ENCODE measurements at places on chromosomes 1 and 21.

GRCh38 chr1:66317248-66317515 lies 216.8 kb upstream of the SGIP1 start:
- no peak for DNase-seq

DNA sequence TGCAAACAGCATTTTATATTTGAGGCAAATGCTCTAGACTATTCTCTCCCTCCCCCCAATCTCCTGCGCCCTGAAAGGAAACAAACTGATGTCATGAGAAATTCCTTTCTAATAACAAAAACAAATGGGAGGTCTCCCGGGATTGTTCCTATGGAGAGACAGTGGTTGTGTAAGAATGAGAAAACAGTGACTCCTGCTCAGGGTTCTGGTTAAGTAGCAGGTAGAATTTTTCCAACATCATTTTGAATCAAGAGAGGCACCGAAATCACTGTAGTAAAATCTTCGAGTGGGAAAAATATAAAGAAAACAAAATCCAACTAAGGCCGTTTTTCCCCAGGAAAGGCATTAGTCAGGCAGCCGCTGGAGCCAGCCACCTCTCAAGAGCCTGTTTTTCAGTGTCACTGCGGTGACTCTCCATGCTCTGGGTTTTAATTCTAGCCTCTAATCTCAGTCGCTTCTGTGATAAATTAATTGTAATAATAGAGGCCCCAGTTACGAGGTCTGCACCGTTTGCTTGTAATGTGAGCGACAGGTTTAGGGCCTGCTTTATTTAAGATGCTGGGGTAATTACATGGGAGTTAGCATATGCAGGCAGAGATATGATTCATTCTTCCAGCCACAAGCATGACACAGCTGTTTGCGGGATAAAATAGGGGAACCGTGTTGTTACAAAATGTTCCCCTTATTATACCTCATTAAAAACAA lies 80.3 kb downstream of the RNF220 start:
- DNase-seq = no peak

- DNase-seq = no peak
Observed at GRCh38 chr1:27451343-27451742, 38.6 kb downstream of the WASF2 start.

DNA sequence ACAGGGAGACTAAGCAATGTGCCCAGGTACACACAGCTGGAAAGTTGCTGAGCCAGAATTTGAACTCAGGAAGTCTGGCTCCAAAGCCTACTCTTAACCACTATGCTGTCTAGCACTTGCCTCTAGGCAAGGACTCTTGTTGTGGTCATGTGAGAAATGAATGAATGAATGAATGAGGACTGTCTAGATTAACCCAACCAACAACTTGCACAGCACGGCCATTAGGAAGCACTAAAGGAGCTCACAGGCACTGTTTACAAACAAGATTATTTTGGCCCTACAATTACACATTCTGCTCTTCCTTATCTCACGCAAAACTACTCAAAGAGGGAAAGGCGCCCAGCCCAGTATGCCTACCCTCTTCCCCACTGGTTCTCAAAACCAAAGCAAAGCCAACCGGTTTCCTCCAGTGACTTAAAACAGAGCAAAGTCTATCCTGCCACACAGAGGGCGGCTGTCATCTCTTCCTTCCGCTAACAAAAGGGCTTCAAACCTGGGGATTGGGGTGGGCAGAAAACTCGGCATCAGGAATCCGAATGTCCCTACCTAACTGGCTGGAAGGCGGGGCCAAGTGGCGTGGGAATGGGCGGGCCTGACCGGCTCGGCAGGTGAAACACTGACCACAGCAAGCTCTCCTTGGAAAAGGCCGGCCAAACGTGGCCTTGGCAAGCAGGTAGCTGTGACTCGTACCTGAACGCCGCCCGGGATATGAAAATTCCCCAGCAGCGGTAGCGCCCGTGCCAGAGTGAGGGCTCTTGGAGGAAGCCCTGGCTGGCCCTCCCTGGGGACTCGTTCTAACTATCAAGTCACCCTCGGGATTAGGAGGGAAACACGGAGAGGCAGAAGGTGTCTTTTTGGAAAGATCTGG lies 948 bp downstream of the STK40 start:
- DNase-seq = peak; percentile 57

DNA sequence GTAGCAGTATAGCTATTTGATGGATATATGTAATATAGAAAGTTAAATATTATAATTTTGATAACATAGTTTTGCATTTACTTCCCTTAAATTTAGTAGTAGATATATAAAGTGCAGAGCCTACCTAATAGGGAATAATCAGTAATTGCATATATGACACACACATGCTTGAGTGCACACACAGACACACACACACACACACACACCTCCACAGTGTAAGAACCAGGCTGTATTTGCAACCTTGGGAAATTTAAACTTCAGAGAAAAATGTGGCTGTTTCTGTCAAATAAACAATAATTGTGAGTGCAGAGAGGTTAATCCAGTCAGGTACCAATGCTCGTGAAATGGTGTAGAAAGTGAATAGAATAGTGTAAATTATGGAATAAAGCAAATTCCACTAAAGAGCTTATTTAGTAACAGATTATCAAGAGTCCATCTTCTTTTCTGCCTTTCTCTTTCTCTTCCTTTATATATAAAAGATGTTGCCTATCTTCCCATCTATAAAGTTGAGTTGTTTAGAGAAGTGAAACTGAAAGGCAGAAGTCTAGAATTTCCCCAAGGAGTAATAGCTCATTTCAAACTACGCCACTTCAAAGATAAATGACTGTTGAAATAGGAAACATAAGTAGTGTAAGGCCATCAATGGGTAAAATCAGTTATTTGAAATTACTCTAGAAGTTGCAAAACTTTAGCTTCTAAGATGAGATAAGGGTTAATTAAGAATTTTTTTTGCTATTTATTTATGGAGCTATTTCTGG lies 273.7 kb downstream of the SRGAP2C start:
- DNase-seq = peak; percentile 54

GRCh38 chr1:112956544-112957132 lies 642 bp upstream of the SLC16A1 start:
- DNase-seq = peak; percentile 59

DNA sequence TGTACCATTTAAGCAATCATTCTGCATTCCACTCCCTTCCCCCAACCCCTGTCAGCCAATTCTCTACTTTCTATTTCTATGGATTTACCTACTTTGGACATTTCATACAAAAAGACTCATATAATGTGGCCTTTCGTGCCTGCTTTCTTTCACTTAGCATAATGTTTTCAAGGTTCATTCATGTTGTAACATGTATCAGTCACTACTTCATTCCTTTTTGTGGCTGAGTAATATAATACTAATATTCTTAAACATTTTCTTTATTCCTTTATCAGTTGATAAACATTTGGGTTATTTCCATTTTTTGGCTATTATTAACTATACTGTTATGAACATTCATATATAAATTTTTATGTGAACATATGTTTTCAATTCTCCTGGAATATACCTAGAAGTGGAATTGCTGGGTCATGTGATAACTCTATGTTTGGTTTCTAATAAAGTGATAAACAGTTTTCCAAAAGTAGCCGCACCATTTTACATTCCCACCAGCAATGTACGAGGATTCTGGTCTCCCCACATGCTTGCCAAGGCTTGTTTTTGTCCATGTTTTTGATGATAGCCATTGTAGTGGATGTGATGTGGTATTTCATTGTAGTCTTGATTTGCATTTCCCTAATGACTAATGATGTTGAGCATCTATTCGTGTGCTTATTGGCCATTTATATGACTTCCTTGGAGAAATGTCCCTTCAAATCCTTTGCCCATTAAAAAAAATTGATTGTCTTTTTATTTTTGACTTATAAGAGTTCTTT lies 61.9 kb upstream of the GNG12 start:
- DNase-seq = no peak

DNA sequence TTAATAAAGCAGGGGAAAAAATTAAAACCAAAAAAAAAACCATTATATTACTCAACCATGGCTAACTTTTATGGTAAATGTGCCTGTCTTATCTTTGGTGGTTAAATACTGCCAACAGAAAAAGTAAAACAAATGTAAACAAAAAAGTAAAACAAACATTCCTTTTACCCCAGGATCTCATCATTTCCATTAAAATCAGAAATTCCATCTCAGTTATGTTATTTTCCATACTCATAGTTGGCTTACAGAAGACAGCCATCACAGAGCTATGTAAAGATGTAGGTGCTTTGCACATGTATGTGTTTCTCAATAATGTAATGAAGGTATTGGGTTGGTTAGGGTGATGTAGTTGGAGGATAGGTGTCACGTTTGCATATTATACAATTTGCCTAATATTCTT lies 185.0 kb downstream of the KCNK2 start:
- DNase-seq = no peak

GRCh38 chr1:204853436-204853835 lies 17.2 kb upstream of the NFASC start:
- no peak for DNase-seq

- DNase-seq = no peak
Observed at GRCh38 chr1:1004780-1005697, 5.1 kb upstream of the HES4 start.

DNA sequence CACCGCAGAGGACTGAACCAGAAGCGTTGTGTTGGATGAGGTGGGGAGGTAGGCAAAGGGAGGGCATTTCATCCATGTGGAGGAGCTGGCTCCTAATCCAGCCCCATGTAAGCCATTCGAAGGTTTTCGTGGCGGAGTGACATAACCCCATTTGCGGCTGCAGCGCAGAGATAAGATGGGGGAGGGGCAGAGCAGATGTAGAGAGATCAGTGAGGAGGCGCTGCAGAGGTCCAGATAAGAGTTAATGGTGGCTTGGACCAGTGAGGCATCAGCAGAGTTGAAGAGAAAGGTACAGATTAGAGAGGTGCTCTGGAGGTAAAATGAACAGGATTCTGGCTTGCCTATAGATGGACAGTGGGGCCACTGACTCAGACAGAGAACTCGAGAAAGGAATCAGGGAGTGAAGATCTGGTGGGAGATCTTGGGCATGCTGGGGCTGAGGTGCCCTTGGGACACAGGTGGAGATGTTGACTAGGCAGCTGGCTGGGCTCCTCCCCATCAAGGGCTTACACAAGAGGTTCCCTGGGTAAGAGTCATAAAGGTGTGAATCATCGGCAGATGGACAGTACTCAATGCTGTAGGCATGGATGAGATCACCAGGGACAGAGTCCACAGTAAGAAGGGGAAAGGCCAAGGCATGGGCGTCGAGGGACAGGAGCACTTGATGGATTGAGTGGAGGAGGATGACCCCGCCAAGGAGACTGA lies 7.8 kb upstream of the PTPRF start:
- no peak for DNase-seq

DNA sequence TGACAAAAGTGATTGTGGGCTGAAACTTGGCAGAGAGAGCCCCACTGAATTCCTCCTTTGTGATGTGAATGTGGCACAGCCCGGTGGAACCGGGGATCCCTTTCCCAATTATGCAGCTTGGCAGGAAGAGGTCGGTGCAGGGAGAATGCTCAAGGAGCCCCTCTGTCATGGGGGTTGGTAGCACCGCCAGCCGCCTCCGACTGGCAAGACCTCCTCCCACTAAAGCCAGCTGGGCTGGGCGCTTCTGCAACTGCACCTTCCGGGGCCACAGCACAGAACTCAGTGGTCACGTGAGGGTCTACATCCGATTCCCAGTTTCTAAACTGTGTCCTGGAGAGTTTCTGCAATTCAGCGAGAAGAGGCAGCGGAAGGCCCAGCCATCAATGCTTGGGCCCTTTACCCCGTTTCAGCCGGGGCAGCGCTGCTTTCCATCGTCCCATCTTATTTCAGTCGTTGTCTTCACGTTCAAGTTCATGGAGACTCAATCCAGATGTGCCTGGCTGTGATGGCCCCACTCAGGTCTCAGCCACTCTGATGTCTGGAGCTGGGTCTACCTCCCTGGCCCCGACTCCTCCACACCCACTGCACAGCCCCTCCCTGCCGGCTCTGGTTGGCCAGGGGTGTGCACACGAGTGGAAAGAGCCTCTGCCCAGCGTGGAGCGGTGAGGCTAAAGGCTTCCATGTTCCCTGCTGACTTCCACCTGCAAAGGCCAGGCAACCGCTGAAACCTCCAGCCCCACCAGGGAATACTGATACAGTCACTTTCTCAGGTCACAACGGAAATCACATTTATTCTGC lies 39.8 kb upstream of the FHAD1 start:
- DNase-seq = no peak

DNA sequence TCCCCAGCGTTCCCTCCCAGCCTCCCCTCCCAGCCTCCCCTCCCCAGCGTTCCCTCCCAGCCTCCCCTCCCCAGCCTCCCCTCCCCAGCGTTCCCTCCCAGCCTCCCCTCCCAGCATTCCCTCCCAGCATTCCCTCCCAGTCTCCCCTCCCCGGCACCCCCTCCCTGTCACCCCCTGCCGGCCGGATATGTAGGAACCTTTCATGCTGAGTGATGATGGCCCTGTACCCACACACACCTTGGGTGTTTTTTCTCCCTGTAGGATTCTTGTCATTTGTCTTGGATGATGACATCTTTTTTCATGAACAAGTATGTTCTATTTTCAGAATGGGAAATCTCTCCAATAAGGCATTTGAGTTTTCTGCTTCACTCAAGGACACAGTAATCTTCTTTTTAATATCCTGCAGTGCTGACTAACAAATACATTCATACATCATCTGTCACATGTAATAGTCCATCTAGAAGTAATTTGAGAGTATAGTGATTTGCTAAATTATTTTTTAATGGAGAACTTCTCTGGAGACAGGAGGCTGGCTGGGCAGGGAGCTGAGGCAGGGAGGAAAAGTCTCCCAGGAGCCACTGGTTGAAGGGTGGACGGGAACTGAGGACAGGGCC lies 19.5 kb downstream of the FTCD start:
- DNase-seq = no peak

DNA sequence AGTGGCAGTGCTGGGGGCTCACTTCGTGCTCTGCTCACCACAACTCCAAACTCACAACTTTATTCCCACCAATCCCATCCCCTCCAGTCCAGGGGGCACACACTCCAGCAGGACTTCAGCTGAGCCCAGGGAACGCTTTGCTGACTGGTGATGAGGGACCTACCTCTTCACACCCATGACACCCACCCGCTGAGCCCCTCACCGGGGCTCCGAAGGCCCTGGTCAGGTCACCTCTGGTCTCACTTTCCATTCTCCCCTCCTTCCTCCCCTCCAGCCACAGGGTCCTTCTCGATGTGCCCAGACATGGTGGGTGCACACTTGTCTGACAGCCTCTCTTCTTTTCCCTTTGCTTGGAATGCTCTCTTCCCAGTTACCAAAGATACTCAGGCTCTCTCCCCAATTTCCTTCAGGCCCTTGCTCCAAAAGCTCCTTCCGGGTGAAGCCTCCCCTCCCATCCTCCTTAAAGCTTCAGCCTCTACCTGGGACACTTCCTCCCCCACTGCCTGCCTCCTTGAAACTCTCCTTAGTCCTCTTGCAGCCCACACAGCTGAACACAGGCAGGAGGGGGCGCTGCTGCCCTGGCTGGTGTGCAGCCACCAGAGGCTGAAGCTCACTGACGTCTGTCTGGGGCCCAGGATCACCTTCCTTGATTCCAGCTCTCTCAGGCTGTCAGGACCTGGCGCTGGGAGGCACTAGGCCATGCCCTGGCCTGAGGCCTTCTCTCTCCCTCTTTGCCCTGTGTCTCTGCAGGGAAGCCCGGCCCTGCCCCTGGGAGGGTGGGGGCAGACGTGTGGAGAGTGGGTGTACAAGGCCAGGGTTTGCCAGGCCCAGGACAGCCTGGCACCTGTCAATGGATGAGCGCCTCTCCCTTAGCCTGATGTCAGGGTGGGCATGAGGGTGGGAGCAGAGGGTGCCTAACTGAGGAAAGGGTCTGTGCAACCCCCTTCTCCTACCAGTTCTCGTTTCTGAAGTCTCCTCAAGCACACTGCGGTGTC lies 1.6 kb downstream of the KCNE1 start:
- peak; percentile 77 for DNase-seq
